Activated CD4-positive, alpha-beta memory T cell treated with anti-CD3 and anti-CD28 coated beads for 36 hours (primary cell): ENCODE measurements at places on chromosomes 5 and 9. TPM values are rescaled to one million over a fixed set of nuclear protein-coding genes. Genes with fewer than 3 reads are reported as not detected.

DNA sequence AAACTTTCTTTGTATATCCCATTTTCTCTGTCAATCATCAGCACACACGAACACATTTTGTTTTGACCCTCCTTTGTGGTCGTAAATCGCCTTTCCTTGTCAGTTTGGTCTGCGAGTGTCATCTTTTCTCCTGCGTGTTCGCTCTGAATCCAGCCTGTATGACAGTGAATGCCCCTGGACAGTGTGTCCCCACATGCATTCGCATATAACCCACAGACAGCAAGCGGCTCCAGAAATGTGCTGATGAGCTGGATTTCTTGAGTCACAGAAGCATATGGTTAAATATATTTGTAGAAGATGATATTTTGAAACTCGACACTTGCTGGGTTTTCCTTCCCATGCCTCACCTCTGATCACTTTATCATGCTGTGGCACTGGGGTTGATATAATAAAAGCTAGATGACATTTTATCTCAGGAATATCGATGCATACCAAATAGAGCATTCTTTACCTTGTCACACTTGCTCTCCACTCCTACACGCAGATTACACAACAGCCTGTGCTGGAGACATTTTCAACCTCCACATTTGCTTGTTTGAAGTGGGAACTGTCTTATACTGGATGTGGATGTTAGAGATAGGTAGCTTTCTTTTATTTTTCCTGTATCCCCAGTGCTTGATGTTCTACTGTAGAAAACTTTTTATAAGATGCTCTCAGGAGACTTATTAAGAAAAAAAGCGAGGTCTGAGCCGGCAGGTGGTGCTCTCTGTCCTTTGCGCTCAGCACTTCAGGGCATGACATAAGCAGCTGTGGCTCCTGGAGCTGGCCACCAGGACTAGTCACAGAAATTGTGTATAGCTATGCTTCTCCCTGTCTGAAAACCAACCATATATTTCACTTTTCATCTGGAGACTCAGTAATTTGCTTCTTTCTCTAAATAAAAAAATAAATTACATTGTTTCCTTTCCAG is 215.1 kb downstream of the SH3GL2 start:
- H3K4me3 ChIP-seq: no peak overlapping the region
- H3K36me3 ChIP-seq: no peaks in the 10 kb centered on the region
- DNase-seq: no peak
- H3K27me3 ChIP-seq: no peaks in the 10 kb centered on the region
- H3K4me1 ChIP-seq: no peaks in the 10 kb centered on the region
- no peak overlapping the region for H3K27ac ChIP-seq

TIMD4 gene
- 1.8 TPM for total RNA-seq

DNA sequence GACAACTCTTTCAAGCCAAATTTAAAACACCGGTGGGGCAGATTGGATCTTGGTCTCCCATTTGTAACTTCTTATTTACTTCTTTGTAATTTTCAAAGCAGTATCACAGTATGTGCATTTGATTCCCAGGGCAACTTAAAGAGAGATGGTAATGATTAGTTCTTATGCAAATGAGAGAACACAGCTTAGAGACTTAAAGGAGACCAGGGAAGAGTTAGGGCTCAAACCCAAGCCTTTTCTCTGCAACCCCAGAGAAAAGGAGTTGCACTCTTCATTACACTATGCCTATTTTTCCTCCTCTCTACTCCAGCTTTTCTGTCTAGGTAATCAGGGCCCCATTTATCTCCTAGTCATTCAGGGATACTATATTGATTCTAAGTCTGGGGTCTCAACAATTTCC is 237.8 kb upstream of the NMUR2 start:
- H3K4me3 ChIP-seq: no peak overlapping the region
- no peak overlapping the region for H3K27ac ChIP-seq
- H3K36me3 ChIP-seq: no peaks in the 10 kb centered on the region
- no peak for DNase-seq
- no peaks in the 10 kb centered on the region for H3K4me1 ChIP-seq
- no peaks in the 10 kb centered on the region for H3K27me3 ChIP-seq

TPPP gene
- total RNA-seq: 0.53 TPM

DNA sequence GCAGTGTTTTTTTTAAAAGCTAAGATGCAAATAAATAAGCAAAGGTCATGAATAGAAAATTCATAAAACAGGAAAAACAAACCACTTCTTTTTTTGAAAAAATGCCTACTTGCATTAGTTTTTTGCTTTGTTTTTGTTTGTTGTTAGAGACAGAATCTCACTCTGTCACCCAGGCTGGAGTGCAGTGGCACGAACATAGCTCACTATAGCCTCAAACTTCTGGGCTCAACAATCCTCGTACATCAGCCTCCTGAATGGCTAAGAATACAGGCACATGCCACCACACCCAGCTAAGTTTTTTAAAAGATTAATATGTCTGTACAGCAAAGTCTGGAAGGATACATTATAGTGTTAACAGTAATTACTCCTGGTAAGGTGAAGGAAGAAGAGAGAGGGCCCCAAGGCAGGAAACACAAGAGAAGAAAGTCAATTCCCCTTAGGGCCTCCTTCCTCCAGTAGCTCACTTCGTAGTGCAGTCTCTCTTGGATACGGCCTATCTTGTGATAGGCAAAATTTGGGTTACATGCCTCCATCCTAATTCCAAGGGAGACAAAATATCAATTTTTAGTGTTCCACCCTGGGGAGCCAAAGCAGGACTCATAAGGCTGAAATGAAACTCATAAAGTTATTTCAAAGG is 15.3 kb downstream of the FAM169A start:
- no peak overlapping the region for H3K27ac ChIP-seq
- no peaks in the 10 kb centered on the region for H3K36me3 ChIP-seq
- H3K4me1 ChIP-seq: peaks cover 22% of the 10 kb centered on the region
- H3K4me3 ChIP-seq: peak overlapping the region; percentile 17
- DNase-seq: no peak
- H3K27me3 ChIP-seq: no peaks in the 10 kb centered on the region

GRCh38 chr9:114899461-114899860 is 30.9 kb downstream of the TNFSF8 start:
- no peak for DNase-seq
- H3K4me1 ChIP-seq: peaks cover 62% of the 10 kb centered on the region
- H3K4me3 ChIP-seq: no peak overlapping the region
- H3K27ac ChIP-seq: no peak overlapping the region
- no peaks in the 10 kb centered on the region for H3K27me3 ChIP-seq
- peaks cover 39% of the 10 kb centered on the region for H3K36me3 ChIP-seq

GRCh38 chr5:14244721-14245120 is 101.6 kb downstream of the TRIO start:
- no peak overlapping the region for H3K4me3 ChIP-seq
- H3K27ac ChIP-seq: no peak overlapping the region
- H3K36me3 ChIP-seq: no peaks in the 10 kb centered on the region
- peaks cover 7% of the 10 kb centered on the region for H3K27me3 ChIP-seq
- DNase-seq: no peak
- H3K4me1 ChIP-seq: no peaks in the 10 kb centered on the region
